Activated naive CD4-positive, alpha-beta T cell treated with anti-CD3 and anti-CD28 coated beads, Interleukin-2, amount 50 U/mL, for 16 hours (primary cell): ENCODE measurements at places on chromosomes 2 and 18.
A peak's percentile ranks its signal among the peaks of the same experiment; 100 is the strongest.

DNA sequence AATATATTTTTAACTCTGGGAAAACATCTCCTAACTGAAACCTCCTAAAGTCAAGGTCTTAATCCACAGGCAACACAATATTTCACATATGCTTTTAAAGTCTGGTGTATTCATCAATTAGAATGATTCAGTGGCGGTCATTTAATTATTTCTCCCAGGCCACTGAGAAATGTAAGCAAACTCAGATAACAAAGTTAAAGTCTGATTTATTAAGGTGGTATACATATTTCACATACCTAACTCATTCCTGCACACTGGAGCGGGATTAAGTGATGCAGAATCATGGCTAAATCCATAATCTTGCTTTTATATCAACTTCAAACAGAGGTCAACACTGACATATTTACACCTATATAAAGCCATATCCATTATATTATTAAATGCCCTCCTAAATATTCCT lies 43.7 kb downstream of the FRZB start:
- DNase-seq, result no peak

- DNase-seq, result no peak
Observed at GRCh38 chr2:67169417-67170140, 227.6 kb upstream of the ETAA1 start.

DNA sequence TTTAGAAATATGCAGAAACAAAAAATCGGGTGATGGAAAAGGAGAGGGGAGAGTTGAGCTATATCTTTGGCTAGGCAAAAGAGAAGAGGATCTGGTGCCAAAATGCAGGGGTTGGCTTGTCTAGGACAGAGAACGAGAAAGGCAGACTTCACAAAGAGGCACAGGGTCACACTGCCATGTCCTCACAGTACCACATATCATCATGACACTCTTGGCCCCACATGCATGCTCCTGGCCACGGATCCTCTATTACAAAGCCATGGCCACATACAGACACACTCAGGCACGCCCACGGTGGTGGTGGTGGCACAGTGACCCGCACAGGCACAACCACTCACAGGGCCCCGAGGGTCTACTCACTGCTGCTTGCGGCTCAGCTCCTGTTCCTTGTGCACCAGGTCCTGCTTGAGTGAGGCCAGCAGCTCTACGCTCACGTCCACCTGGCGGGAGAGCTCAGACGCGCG lies 15.9 kb downstream of the FBXO41 start:
- DNase-seq, result no peak

- DNase-seq, result no peak
Observed at GRCh38 chr2:122755281-122755780, 999.9 kb downstream of the TSN start.

GRCh38 chr2:74792282-74792681 lies 41.6 kb upstream of the HK2 start:
- no peak for DNase-seq

DNA sequence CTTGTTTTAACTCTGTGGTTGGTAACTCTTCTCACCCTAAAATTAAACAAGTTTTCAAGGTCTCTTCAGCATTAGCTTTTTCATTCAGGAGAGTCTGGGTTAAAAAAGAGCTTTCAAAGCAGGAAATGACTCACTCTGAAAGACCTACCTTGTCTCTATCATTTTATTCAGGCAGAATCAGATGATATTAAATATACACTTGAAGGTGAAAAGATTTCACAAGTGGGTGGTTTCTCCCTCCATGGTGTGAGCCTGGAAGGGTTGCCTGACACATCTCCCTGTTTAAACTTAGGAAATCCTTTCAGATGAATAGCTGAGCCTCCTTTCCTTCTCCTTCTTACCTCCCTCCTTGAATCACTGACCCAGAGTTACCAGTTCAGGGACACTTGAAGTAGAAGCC lies 1402.0 kb upstream of the PIK3C3 start:
- no peak for DNase-seq

- DNase-seq, result no peak
Observed at GRCh38 chr2:110770959-110771431, 38.6 kb downstream of the ACOXL start.

GRCh38 chr2:160324161-160324800 lies 124.2 kb upstream of the ITGB6 start:
- DNase-seq, result peak; percentile 44

GRCh38 chr2:188251034-188251433 lies 40.6 kb upstream of the GULP1 start:
- no peak for DNase-seq

GRCh38 chr2:27261241-27261925 lies 1.5 kb downstream of the SLC30A3 start:
- no peak for DNase-seq

DNA sequence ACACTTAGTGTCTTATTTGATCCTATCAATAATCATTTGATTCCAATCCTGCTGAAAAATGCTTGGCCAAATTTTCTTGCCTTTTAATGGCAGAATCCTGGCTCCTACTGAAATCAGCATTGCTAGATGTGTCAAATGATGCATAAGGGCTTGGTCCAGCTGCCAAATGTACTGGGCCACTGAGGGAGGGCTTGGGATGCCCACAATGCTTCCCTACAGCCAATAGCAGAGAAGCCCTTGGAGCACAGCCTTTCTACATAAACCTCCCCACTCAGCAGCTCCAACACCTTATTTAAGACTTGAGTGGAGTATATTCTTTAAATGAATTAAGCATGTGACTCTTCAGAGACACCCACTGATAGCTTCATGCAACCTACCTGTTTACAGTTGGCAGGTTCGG lies 3.6 kb downstream of the ALK start:
- no peak for DNase-seq

DNA sequence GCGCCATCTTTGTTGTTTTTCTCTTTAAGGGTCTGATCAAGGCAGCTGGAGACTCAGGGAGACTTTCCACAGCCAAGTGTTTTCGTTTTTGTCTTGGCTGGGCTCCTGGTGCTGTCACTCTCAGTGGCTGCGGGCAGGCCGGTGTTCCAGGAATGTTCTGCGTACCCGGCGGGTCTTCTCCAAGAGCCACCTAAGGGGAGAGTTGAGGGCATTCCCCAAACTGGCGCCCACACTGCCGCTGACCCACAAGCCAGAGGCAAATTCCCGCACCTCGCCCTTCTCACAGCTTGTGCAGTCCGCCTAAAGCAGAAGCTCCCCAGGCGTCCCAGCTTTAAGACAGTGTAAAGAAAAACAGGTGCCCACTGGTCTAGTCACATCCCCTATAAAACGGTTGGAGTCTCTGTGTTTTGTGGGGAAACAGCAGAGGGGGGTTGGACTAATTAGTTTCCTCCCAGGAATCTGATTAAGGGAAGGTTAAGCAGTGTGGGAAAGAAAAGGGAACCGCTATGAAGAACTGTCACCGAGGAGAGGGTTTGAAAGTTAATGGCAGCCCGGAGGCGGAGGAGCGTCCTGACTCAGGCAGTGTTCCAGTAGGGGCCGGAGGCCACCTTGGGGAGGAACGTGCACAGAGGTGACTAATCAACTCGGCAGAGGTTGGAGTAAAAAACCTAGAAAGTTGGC lies 224.5 kb downstream of the SLC4A3 start:
- DNase-seq, result no peak

DNA sequence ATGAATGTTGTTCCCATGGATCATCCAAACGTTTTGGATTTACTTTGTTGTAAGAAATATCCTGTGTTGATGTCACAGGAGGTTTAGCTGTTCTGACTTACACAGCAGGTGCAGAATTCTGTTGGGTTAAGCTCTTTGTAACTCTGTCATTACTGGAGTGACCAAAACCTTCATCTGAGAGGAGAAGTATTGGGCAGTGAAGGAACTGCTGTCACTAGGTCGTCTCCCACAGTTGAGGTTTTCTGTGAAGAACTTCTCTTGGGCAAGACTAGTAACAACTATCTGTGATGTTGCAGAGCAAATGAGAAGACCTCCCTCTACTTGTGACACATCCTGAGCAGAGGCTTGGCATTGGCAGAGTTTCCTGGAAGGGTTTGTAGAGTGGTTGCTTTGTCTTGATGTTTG lies 2.9 kb downstream of the SPTBN1 start:
- DNase-seq, result no peak

- no peak for DNase-seq
Observed at GRCh38 chr2:136051725-136052048, 66.3 kb upstream of the DARS1 start.

- DNase-seq, result no peak
Observed at GRCh38 chr18:64090876-64091275, 58.0 kb downstream of the LINC00305 start.

DNA sequence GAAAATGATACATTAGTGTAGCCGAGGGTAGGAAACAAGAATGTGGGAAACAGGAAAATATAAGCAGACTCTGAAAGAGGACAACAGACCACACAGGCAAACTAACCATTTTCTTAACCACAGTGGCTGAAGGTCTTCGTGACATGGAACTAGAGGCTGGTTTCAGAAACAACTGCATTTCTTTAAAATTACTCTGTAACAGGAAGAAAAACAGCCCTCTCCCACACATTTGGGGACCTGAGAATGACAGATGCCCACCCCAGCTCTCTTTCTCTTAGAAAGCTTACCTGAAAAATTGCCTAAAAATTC lies 13.8 kb upstream of the SLC25A52 start:
- no peak for DNase-seq

GRCh38 chr2:71521436-71521950 lies 68.1 kb downstream of the DYSF start:
- DNase-seq, result no peak
